Mucosa of gallbladder (tissue), 1 donor: ENCODE measurements at places on chromosomes 3 and 15.

DNA sequence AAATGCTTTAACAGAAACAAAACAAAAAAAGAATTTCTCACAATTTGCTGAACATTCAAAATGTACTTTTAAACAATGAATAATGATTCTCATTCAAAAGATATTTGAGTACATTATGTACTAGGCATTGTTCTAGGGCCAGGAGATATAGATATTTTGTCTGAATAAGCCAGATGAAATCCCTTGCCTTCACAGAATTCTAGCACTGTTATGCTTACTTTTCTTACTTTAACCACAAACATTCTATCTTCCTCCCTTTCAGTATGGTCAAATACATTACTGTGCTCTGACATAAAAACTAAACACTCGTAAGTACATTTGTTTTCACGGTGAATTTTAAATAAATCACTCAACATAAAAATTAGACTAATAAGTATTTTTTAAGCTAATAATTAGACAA lies 116.7 kb downstream of the ADAM10 start:
- no peak for DNase-seq

- DNase-seq = peak; percentile 21
These were observed 84.4 kb downstream of the DNAJB8 start for GRCh38 chr3:128382221-128382807.

DNA sequence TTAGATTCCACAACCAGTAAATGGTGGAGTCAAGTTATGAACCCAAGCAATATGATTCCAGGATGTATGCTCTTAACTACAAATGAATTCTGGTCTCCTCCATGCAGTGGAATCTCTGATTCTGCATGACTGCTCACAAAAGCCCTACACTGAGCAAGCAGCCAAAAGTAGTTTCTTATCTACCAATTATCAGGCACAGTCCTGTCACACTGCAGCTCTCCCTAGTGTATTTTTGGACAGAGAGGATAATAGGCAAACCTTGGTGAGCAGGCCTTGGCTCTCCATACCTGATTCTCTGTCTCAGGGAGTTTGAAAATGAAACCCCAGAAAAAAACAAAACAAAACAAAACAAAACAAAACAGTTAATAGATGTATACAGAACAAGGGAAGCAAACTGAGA lies 3.5 kb upstream of the SSR3 start:
- no peak for DNase-seq

GRCh38 chr3:52220380-52221026 lies 4.9 kb downstream of the TLR9 start:
- peak; percentile 82 for DNase-seq

DNA sequence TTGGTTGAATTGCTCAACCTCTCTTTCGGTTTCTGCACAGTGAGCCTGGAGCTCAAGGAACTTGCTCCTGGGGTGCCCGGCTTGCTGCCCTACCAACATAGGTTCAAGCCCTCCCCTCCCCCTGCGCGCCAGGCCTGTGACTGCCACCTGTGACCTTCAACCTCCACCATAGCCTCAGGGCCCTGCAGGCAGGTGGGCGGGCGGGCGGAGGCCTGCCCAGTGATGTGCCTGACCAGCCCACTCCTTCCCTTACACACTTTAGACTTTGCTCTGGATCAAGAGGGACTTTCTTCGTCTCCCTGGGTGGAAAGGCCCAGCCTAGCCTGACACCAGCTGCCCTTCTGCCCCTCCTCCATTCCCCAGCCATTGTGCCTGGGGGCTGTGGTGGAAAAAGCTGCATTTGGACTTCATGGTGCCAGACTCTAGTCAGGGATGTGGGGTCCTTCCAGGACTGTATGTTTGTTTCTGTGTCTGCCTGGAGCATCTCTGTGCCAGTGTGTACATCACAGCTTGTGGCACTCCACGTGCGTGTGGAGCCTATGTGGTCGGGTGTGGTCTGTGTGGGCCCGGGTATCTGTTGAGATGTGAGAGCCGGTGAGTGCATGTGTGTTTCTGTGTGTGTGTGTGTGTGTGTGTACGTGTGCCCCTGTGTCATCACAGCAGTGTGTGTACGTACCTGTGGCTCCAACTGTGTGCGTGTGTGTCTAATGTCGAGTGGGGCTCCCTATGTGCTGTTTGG lies 9.5 kb downstream of the PRKCD start:
- DNase-seq = no peak

- no peak for DNase-seq
These were observed 13.9 kb upstream of the GPR171 start for GRCh38 chr3:151216641-151217607.

- no peak for DNase-seq
These were observed 25.3 kb downstream of the PTPN23 start for GRCh38 chr3:47405820-47406761.

GRCh38 chr3:133745981-133746711 lies at the start of gene TF:
Gene TF, plus strand, starts transcription at chr3:133746393. Its CDS starts 48 bp downstream, at chr3:133746441.
- DNase-seq = no peak

GRCh38 chr15:62781081-62781497 lies 261.5 kb upstream of the TPM1 start:
- DNase-seq = no peak

GRCh38 chr15:91032919-91033803 lies 10.8 kb upstream of the VPS33B start:
- DNase-seq = peak; percentile 81

DNA sequence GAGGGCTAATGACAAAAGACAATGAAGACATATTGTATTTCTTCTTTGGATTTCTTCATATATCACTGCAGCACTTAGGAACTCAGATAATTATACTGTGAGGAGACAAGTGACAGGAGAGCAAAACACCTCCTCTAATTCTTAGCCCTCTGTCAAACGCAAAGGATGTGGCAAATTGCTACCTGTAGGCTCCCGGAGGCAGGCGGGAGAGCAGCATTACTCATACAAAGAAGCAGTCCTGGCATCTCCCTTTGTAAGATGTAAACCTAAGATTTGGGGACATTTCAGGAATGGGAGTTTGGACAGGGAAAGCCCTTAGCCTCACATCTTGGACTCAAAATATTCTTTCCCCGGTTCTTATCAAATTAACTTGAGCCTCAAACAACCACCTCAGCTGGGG lies 460.8 kb downstream of the SOX2 start:
- no peak for DNase-seq

DNA sequence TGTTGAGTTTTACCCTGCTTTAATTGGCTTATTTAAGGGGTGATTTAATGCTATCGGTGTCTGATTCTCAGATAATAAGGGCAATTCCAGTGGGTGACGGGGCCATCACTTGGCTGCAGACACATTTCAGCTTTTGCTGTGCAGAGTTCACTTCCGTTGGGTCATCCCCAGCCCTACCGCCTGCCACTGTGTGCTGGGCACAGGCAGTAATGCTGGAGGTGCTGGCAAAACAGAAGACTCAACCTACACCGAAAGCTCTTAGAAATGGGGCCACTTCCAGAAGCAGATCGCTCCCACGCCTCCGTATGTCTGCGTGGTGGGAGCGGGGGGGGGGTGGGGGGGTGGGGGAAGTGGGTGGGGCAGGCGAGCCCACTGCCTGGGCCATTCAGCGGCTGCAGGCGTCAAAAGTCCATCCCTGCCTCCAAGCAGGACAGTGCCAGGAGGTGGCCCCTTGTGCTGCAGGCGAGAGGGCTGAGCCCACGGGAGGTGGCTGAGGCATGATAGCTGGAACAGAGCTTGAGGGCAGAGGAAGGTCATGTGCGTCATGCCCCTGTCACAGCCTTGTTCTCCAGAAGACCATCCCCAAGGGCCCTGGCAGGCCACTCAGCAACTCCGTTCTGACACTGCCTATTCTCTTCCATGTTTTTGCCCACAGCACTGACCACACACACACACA lies 128.3 kb downstream of the ATP10A start:
- no peak for DNase-seq

- no peak for DNase-seq
These were observed 109.2 kb downstream of the APBA2 start for GRCh38 chr15:28994831-28995596.

DNA sequence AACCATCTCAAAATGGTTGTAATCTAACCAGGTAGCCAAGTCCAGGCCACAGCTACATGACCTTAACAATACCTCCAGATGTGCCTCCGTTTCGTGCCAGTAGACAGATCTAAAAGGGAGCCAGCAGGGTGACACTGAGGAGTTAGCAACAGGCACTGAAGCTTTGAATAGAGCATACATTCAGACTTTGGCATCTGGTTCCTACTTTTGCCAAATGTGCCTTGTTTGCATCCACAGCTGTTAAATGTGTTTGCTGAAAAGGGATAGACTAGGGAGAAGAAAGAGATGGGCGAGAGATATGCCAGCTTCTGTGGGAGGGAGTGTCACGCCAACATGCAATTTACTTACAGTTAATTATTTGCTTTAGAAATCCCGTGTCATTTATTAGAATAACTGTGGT lies 1433.9 kb upstream of the CADM2 start:
- DNase-seq = no peak

DNA sequence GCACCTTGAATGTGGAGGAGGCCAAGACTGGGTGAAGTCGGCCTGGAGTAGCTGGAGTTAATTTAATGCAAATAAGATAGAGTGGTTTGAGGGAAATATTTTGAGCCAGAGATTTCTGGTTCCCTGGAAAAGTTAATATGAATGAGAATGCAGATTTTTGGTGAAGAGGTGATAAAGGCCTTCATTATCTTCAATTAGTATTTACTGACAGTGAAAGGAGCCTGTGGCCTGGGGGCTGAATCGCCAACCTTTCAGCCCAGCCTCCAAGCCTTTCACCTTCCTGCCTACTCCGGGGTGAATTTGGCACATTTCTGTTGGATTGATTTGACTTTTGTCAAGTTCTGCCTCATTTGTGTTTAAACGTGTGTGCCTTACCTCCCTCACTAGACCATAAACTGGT lies 147.8 kb downstream of the SOX2 start:
- no peak for DNase-seq

- DNase-seq = no peak
These were observed 201.2 kb downstream of the FAM43A start for GRCh38 chr3:194886836-194887235.

GRCh38 chr3:24492971-24493551 lies 1.6 kb downstream of the THRB start:
- DNase-seq = no peak

DNA sequence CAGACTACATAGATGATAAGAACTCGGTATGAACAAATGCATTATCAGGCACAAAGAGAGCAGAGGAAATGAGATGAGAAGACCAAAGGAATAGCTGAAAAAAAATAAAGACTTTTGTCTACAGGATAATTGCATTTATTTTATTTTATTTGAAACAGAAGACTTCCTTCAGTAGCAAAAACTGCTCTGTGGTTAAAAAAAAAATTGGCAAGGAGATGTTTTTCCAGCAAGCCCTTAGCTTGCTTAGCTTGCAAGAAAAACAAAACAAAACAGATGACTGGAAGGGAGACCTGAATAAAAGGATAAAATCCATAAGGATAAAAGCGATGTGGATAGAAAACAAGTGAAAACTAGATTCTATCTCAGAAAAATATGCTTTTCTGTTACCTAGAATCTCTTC lies 9.1 kb upstream of the PPM1L start:
- DNase-seq = no peak

DNA sequence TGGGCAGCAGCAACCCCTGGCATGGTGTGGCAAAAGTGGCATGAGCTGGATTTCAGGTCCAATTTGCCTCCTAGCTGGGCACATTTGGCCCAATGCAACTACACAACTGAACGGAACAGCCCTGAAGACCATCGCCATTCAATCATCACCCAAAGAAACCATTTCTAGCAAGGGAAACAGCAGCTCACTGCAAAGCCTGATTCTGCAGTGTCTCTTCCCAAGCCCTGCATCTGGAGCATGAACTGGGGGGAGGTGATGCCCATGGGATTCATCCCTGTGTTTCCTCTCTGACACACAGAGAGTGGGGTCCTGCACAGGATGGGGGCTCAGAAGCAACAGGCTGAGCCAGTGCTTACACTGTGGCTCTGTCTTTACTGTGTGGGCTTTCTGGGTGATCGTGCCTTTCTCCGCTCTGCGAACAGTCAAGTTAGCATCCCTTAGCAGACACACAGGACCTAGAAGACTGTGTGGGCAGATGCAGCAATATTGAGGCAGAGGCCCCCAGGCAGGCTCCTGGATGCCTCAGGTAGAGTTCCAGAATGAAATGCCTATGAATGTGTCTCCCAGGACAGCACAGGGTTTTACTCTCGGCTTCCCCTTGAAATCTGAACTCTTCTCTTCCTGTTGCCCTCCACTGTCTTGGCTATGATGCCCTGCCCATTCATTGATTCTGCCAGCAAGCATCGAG lies 91.1 kb upstream of the ALDH1A3 start:
- DNase-seq = no peak

- DNase-seq = no peak
These were observed 31.8 kb upstream of the HHATL start for GRCh38 chr3:42734263-42734860.

DNA sequence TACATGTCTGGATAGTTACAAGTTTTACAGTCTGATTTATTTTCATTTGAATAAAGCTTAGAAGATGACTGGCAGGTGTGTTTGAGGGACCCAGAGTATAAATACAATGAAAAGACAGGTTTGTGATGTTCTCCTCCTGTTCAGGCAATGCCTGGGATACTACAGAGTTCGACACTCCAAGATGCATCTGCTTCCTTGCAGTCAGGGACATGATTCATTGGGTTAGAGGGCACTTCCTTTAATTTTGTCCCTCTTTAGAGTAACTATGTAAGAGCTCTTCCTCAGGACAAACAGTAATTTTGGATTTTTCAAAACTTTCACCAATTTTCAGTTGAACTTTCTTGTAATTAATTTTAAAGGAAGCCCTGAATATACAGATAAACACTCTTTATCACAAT lies 102.0 kb downstream of the LMLN start:
- no peak for DNase-seq

- DNase-seq = no peak
These were observed 5.8 kb upstream of the PPP4R2 start for GRCh38 chr3:72990701-72991395.

- DNase-seq = no peak
These were observed 21.3 kb upstream of the SCN10A start for GRCh38 chr3:38837358-38837757.

- DNase-seq = no peak
These were observed 236.4 kb downstream of the PDCD6IP start for GRCh38 chr3:34034840-34035239.

DNA sequence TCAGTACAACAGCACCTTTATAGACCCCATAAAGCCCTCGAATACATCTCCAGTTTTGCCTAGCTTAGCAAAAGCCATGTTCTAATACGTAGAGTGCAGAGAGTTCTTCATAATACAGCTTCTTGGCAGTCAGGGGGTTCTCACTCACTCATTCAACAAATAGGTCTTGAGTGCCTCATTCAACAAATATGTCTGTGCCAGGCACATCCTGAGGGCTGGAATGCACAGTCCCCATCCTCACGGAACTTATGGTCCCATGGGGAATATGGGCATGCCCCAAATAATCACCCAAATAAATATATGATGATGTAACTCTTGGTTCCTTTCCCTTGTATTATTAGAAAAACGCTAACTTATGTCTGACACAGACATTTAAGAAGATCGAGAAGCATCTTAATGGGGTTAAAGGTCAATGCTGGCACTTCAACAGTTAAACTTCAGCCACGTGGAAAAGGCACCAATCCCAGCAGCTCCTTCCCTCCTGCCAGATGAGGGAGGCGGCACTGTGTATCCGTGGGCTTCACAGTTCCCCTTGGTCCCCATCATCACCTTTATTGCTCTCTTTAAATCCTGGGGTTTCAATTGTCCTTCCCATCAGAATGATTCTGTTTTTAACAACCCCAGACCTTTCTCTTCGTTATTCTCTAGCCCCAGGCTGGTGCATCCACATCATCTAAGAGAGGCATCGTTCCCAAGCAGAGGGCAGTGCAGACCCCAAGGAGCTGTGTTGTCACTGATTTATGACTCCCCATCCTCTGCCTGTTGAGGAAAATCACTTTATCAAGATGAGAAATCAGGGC lies 18.9 kb upstream of the SEMA5B start:
- DNase-seq = no peak
